Lung microvascular endothelial cell (primary cell): ENCODE measurements at places on chromosomes 6 and 20.

DNA sequence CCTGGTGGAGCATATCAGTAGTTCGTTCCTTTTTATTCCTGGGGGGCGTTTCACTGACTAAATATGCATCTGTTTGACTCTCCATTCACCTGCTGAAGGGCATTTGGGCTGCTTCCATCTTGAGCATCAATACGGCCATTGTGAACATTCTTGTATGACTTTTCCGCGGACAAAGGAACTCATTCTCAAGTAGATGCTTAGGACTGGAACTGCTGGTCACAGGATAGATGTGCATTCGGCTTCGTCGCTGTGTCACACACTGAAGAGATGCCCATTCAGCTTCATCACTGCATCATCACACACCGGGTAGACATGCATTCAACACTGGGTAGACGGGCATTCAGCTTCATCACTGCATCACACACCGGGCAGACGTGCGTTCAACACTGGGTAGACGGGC, 95.3 kb downstream of the TAF4 start:
- DNase-seq = no peak

DNA sequence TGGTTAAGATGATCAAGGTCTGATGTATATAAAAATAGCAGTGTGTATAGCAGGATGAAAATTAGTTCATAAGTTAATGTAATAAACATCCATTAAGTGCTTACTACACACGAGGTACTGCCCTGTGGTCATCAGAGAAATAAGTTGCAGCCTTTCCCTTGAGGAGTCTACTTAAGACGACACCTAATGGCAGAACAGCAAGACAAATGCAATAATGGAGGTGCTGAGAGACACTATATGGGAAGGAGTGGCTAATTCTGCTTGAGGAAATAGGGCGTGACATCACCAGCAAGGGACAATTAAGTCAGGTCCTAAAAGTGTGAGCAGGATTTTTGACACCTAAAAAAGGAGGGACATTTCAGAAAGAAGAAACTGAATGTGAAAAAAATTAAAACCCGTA, 75.2 kb downstream of the BACH2 start:
- no peak for DNase-seq

DNA sequence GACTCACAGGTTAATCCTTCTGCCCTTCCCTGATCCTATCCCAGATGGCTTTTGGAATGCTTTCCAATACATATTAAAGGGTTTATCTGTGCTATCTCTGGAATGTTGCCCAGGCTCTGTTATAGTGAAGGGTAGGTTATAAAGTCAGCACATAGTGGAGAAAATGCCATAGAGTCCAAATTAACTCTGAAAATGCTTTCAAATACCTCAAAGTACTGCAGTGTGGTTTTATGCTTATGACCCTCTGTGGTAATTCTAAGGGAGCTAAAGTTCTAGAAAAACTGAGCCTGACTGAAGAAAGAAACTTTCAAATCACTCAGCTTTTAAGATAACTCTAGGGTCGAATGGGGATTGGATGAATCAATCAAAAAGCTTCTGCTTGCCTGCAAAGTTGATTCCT, 159.8 kb downstream of the PLCB1 start:
- DNase-seq = no peak

DNA sequence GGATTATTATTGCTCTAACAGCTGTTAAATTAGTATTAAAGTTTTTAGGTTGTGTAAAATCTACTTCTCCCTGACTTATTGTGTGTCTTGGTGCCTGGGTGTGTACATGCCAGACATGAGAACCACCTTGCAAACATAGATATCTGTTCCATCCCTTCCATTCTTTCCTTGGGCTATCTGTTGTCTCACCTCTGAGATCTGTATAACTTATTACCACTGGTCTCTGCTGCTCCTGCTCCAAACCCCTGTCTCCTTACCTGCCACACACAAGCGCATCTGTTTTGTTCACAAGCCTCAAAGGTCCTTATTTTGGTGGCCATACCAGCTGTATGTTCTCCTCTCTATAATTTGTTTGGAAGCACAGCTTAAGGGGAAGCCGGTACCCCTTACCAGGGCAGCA, 2.5 kb downstream of the LRRC1 start:
- DNase-seq = no peak

GRCh38 chr6:125363824-125364165, 62.0 kb upstream of the HDDC2 start:
- no peak for DNase-seq

GRCh38 chr6:113854531-113855499, 2.3 kb upstream of the MARCKS start:
- peak; percentile 96 for DNase-seq

DNA sequence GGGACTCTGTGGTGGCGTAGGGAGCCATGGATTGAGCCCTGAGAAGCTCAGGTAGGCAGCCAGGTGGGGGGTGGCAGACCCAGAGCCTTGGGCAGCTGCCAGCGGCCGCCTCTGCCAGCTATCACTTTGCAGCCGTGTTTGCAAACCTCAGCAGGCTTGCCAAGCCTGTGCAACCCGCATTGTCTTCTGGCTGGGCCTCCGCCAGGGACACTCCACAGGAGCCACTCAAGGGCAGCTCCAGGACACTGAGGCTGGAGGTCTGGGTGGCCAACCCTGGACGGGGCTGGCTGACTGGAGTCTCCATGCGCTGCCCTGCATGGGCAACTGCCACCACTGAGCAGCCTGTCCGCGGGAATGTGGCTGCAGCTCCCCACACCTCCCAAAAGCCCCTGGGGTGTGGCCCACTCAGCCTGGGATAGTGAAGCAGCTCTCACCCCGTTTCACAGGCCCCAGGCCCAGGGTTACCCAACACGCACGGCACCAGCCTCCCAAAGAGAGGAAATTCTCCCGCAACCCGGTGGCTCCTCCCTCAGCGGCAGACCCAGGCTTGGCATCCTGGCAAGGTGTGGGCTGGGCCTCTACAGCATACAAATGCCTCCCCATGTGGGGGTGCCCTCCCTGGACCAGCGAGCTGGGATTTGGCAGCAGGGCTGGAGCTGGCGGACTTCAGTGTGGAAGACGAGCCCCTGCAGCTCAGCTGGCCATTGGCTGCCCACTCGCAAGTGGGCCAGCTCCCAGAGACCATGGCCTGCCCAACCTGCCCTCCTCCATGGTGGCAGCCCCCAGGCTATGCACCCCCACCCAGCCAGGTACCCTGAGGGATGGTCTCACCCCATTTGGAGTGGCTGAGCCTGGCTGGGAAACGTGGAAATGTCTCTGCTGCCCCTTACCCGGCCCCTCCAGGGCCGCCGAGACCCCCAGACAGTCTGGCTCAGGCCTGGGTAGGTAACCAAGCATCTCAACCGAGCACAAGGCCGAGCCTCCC, 2.9 kb downstream of the CHRNA4 start:
- DNase-seq = peak; percentile 23

DNA sequence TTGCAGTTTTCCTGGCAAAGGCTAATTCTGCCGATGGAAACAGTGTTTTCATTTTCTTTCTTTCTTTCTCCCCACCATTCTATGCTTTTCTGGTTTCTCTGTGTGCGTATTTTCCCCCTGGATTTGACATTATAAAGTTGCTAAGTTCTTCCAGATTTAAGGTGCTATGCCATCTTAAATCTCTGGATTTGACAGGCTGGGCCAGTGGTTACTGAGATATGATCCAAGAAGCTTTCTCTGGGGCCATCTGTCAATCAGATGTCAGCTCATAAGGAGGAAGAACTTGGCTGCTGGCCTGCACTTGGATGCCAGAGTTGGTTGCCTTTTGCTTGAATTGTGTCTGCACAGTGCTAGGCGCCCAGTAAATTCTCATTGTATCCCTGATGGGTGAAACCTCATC, 39.7 kb downstream of the SLC2A10 start:
- no peak for DNase-seq

GRCh38 chr6:111468329-111469012, 14.5 kb downstream of the REV3L start:
- DNase-seq = peak; percentile 49

DNA sequence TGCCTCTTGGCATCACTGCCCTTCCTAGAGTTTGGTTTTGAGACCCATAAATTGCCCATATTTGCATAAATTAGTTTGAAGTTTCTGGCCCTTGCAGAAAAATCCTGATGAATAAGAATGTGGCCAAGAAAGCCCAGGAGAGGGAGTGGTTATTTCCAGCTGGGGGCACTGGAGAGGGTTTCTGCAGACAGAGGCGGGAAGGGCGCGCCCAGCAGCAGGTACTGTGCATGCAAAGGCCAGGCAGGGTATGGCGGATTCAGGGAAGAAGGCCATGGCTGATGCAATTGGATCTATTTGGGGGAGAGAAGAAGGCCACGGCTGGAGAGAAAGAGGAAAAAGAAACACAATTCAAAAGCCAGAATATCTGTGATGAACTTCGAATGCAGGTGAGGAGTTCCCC, 48.2 kb upstream of the PXDC1 start:
- DNase-seq = no peak

- DNase-seq = no peak
Measured at GRCh38 chr6:14591998-14592397, 474.4 kb downstream of the CD83 start.

- no peak for DNase-seq
Measured at GRCh38 chr6:21228876-21229460, 364.6 kb upstream of the SOX4 start.

GRCh38 chr6:34375833-34376232, 16.6 kb downstream of the NUDT3 start:
- DNase-seq = no peak

DNA sequence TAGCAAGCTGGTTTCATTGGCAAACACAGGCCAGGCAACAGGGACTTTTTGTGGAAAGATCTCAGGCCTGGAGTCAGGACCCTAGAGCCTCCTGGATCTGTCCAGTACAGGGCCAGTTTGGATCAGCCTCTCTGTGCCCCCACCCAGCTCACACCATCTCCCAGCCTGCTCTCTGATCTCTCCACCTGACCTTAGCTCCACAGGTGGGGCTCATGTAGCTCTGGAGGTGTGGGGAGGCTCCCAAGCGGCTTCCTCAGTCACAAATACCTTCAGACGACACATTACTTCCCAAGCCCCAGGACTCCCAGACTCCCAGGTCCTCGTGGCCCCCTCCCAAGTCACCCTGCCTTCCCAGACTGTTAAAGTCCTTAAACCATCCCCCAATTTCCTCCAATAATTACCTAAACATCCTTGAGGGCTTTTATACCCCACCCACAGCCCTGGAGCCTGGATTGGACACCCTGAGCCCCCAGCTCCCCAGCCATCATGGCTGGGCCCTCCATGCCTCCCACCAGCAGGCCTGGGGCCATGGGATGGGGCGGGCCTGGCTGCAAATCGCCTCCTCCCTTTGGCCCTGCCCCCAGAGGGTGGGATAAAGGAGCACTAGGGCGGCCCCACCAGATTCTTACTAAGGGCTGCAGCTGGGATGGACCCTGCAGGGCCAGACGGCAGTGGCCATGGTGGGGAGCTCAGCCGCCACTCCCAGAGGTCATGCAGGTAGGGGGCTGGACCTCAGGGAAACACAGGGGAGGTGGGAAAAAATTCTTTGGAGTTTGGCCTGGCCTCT, 15.9 kb upstream of the FANCE start:
- no peak for DNase-seq

- DNase-seq = no peak
Measured at GRCh38 chr6:150299873-150300485, 68.8 kb upstream of the IYD start.

- DNase-seq = no peak
Measured at GRCh38 chr6:52972989-52973388, 22.1 kb downstream of the GSTA4 start.

GRCh38 chr6:25017486-25017885, 81.7 kb upstream of the RIPOR2 start:
- no peak for DNase-seq

DNA sequence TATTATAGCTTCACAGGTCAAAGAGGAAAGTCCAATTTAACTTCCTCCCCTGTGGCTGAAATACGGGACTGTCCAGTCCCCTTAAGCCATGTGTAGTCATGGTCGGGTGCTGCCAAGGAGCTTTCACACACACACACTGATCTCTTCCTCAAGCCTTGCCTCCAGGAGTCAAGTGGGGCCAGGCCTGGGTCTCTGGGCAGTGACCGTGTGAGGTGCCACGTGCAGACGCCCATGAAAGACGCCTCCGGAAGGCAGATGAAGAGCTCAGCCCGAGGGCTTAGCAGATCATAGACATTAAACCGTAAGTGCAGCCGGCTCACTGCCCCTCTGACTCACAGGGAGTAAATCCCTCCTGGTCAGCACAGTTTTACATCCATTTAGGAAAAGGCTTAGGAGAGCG, 4.2 kb downstream of the GABRR2 start:
- DNase-seq = peak; percentile 61

DNA sequence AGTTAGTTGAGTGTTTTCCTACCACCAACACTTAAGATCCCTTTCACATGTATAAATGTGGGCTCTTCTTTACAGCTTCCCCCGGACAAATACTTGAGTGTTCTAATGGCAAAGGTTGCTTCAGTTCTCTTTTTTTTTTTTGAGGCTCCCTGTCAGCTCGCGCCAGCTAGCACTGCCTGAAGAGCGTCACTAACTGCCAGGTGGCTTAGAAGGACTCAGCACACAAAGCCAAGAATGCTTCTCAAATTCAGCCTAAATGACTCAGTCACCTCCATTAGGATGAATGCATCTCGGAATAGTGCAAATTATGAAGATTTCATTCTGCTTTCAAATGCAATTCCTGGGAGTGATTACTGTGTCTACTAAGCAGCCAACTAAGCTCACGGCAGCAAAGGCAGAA, 150.7 kb upstream of the BTBD3 start:
- DNase-seq = no peak

- DNase-seq = no peak
Measured at GRCh38 chr6:21240709-21241108, 352.8 kb upstream of the SOX4 start.

- DNase-seq = no peak
Measured at GRCh38 chr6:25370178-25371036, 91.2 kb downstream of the CARMIL1 start.

- DNase-seq = no peak
Measured at GRCh38 chr20:3245711-3246110, 6.7 kb upstream of the SLC4A11 start.

DNA sequence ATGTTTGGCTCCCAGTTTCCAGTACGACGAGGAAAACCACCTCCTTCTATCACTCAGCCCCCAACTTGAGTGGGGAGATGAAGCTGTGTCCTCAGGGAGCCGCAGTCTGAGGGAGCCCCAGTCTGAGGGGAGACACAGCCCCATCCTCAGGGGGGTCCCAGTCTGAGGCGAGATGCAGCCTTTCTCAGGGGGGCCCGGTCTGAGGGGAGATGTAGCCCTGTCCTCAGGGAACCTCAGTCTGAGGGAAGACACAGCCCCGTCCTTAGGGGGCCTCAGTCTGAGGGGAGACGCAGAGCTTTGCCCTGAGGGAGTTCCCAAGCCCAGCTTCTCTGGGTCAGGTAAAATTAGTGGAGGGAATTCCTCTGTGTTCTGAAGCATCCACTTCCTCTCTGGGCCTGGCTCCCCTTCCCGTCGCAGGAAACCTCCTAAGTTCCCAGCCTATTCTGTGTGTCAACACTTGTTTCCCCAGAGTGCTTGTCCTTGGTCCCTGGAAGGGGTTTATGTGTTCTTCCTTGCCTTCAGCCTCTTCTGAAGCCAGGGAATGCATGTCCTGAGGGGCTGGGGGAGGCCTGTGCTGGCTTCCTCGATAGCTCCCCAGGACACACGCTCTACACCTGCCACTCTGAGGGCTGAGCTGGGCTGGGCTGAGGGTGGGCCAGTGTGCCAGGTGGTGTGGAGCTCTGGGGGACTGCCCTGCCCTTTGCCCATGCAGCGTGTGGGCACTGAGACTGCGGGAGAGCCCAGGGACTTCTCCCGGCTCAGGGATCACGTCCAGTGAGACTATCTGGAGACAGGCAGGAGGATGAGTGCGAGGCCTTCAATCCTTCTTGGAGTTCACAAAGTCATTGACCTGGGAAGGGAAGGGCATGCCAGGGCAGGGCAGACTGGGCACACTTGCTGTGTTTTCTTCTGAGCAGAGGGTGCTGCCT, 55.4 kb downstream of the VEGFA start:
- no peak for DNase-seq

- DNase-seq = no peak
Measured at GRCh38 chr20:41655962-41656618, 37.9 kb upstream of the CHD6 start.

GRCh38 chr6:160161647-160161986, 40.0 kb downstream of the SLC22A1 start:
- no peak for DNase-seq
